Activated naive CD4-positive, alpha-beta T cell (primary cell): ENCODE measurements at places on chromosomes 1 and 21.

- DNase-seq: no peak
Measured at GRCh38 chr1:33211972-33212371, 30.1 kb upstream of the TRIM62 start.

DNA sequence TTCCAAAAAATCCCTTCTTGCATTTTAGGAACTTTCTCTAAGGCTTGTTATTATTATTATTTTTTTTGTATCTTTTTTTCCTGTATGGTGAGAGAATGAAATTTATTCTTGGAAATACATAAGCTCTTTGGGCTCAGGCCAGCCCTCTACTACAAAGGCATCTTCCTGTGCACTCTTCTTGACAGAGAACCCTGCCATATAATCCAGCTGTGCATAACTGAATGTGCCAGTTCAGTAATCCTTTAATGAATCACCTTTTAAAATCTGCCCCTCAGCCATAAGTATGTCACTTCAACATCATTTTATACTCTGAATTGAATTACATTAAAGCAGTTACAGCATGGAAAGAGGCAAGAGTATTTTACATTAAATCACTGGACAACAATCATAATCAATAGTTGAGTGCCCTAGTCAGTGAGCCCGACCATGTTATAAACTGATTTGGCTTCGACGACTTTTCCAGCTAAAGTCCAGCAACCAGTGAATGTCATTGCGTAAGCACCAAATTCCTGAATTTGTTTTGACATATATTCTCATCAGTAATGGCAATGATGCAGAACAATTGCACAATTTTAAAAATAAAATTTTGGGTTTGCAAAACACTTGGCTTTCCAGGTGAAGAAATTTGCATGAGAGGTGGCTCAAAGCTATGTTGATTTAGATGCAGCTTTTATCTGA lies 59.2 kb upstream of the KCNK2 start:
- no peak for DNase-seq

- no peak for DNase-seq
Measured at GRCh38 chr1:192609110-192610079, 26.6 kb upstream of the RGS13 start.

DNA sequence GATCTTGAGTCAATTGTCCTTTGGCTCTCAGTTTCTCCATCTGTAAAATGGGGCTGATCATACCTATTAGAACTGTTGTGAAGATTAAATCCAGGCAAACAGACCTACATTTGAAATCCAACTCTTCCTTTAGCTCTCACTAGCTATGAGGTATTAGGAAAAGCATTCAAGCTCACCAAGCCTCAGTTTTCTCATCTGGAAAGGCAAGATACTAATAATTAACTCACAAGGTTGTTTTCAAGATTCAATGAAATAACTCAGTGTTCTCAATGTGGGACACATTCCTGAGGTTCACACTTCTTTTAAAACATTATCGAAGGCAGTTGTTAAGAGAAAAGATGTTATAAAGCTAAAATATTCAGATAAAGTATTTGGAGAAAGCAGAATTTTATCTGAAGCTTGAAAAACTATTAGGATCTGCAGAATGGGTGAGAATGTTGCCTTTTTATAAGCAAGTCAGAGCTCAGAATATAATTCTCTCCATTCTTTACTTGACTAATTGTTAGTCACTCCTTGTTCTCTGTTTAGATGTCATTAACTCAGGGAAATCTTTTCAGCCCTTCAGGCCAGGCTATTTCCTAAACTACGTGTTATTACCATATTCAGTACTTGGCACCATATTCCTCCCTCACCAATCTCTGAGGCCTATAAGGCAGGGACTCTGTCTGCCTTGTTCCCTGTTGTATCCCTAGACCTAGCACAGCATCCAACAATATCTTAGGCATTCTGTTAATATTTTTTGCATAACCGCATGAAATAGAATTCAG lies 72.0 kb upstream of the VAV3 start:
- no peak for DNase-seq

DNA sequence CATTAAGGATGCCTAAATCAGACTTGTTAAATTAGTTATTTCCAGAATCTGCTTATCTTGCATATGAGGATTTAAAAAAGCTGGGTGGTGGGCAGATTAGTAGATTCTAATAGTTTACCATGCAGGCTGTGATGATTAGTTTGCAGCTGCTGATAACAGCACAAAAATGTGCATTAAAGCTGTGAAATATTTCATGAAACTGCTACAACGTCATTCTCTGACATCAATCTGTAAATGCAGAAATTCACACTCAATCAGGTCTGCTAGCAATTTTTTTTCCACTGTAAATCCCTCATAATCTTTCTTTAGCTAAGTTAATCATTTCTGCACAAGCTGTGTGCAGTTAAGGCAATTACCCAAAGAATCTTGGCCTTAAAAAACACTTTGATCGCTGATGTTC lies 9.3 kb upstream of the RPE65 start:
- DNase-seq: no peak

- no peak for DNase-seq
Measured at GRCh38 chr1:153610811-153611301, 2.1 kb downstream of the S100A16 start.

DNA sequence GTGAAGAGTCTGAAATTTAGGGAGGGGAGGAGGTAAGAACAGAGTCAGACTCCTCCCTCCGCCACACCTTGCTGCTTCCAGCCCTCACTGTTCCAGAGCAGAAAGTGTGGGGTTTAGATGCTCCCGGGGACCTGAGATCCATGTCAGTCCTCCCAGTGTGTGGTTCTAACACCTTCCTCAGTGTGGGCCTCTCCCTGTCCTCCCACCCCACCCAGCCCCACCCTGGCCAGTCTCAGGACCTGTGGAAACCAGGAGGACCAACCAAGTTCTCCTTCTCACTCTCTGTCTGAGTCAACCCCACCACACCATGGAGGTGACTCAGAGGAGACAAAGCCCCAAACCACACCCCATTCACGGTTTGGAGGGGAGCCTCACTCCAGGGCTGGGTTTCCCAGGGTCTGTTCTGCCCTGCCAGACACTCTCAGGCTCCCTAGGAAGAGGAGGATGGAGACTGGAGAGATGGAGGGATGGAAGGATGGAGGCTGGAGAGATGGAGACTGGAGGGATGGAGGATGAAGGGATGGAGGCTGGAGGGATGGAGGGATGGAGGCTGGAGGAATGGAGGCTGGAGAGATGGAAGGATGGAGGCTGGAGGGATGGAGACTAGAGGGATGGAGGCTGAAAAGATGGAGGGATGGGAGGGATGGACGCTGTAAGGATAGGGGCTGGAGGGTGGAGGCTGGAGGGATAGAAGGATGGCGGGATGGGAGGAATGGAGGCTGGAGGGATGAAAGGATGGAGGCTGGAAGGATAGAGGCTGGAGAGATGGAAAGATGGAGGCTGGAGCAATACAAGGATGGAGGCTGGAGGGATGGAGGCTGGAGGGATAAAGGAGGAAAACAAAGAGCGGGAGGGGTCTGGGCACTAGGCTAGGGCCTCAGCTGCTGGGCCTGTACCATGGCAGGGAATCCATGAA lies 100.9 kb upstream of the RUNX3 start:
- peak; percentile 43 for DNase-seq

DNA sequence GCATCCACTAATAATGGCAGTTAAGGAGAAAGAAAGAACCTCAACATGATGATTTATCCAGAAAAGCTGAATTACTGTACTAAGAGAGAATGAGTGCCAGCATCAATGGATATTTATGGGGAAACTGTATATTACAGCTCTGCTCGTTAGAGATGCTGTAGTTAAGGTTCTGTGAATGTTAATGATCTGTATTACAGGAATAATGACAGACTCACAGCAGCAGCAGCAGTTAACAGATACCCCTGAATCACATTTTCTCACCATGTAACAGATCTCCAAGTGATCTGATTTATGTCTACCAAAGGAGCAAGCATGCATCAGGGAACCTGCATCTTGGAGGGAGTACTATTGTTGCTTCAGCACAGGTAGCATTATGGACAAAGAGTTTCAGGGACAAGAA lies 80.6 kb upstream of the C8B start:
- DNase-seq: no peak

DNA sequence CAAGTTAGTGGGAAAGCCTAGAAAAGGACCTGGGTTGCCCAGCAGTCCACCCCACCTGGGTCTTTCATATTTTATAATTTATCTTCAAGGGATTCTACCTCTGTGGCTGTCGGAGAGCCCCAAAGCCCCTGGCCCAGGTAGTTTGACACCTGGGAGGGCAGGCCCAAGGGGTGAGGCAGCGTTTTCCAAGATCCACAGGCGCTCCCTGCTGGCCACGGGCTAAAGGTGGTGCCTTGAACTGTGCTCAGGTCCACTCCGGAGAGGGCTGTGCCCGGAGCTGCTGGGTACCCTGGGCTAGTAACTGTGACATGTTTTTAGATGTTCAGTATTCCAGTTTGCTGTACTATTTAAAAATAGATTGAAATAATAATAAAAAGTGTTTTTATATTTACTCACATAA lies 37.2 kb upstream of the CRNN start:
- DNase-seq: no peak
